ENCODE measurements at places on chromosomes 13 and 19.
A peak's percentile ranks its signal among the peaks of the same experiment; 100 is the strongest.

DNA sequence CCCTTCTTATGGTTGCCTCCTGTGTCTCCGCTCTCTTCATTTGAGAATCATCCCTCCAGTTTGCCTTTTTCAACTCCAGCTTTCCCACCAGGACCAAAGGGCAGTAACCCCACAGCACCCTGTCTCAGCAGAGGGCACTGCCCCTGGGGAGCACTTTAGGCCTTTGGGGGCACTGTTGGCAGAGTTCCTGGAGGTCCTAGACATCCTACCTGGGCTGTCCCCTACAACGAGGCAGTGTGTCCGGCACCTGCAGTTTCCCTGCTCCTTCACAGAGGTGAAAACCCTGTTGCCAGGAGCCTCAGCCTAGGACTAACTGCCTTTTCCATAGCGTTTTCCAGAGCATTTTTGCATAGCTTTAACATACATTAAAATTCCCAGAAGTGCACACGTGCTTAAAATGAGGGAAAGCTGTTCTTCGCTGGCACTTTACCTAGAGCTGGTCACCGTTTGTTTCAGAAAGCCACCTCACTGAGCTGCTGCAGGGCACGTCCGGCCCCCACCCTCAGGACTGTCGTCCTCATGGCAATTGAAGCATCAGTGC is 234.9 kb downstream of the TEX29 start:
- DNase-seq: no peak

- peak; percentile 56 for DNase-seq
Measured at GRCh38 chr19:23887642-23888041, 27.0 kb upstream of the ZNF726 start.

GRCh38 chr19:6677495-6677882 is 7.5 kb upstream of the TNFSF14 start:
- no peak for DNase-seq

- no peak for DNase-seq
Measured at GRCh38 chr13:33402975-33403374, 117.4 kb upstream of the STARD13 start.

- DNase-seq: no peak
Measured at GRCh38 chr19:45100201-45100600, 7.2 kb downstream of the PPP1R37 start.

GRCh38 chr13:101575581-101575980 is 123.1 kb downstream of the ITGBL1 start:
- no peak for DNase-seq

DNA sequence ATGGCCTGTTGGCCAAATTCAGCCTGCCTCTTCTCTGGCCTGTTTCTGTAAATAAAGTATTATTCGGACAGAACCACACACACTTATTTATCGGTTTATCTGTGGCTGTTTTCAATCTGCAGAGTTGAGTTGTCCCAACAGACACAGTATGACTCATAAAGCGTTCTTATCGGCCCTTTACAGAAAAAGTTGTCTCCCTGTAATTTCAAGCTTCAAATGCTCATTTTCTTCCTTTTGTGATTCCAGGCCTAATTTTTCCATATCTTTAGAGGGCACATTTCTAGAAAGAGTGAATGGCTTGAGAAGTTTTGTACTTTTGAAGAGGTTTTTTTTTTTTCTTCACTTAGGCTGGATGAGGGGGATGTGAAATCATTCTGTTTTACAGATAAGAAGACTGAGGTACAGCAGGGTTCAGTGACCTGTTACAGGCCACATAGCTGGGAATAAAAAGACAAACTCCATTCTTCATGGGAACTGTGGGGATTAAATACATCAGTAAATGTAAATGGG is 440.9 kb downstream of the TSHZ3 start:
- DNase-seq: no peak

- peak; percentile 70 for DNase-seq
Measured at GRCh38 chr19:43519436-43520088, 7.4 kb downstream of the ETHE1 start.

GRCh38 chr19:1466461-1467214 is 12.4 kb downstream of the C19orf25 start:
- DNase-seq: no peak

DNA sequence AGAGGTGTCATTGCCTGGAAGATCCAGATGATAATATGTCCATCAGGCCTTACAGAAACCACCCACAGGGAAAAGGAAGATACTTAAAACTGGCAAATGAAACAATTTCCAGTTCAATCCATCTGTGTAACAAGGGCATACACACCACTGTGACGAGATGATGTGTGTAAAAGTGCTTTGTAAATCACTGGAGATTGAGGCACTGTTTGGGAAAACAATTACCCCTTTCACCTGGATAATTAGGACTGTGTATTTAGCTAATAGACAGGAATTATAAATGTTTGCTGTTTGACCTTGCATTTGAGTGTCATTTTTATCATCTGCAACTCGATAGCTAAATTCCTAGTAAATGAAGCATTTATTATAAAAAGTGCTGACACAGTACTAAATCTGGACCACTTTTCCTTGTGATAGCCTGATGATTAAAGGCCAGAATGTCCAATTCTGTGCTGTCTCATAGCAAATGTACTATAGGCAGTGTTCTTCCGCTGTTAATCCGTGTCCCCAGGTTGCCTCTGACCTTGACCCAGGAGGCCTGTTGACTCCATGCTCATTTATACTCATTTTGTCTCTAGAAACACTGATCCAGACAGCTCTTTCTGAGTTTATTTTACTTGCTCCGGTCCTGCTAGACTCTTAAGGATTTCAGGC is 105.8 kb downstream of the LACC1 start:
- peak; percentile 95 for DNase-seq
